B cell (primary cell): ENCODE measurements at places on chromosomes 6 and 20. TPM values are rescaled to one million over a fixed set of nuclear protein-coding genes. Genes with fewer than 3 reads are reported as not detected.

- peak; percentile 25 for DNase-seq
These were observed 56.0 kb downstream of the CTNNBL1 start for GRCh38 chr20:37749620-37750403.

GRCh38 chr6:129026601-129027000, 143.7 kb downstream of the LAMA2 start:
- no peak for DNase-seq

DNA sequence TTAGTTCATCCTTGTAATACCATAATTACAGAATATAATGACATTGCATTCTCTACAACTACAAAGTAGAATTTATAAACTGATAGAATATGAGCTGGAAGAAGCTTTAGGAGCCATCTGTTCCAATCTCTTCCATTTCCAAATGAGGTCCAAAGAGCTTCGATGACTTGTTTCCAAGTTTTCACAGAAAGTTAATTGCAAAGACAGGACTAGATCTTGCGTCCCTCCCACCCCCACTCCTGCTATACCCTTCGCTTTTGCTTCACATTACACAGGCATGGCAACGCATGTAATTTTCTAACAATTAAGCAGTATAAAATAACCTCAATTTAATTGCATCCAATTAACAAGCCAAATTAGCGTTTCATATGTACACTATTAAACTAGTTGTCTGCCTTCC, 7.0 kb downstream of the HIVEP2 start:
- DNase-seq: no peak

- DNase-seq: peak; percentile 84
These were observed 3.4 kb downstream of the LY86 start for GRCh38 chr6:6591778-6592465.

DNA sequence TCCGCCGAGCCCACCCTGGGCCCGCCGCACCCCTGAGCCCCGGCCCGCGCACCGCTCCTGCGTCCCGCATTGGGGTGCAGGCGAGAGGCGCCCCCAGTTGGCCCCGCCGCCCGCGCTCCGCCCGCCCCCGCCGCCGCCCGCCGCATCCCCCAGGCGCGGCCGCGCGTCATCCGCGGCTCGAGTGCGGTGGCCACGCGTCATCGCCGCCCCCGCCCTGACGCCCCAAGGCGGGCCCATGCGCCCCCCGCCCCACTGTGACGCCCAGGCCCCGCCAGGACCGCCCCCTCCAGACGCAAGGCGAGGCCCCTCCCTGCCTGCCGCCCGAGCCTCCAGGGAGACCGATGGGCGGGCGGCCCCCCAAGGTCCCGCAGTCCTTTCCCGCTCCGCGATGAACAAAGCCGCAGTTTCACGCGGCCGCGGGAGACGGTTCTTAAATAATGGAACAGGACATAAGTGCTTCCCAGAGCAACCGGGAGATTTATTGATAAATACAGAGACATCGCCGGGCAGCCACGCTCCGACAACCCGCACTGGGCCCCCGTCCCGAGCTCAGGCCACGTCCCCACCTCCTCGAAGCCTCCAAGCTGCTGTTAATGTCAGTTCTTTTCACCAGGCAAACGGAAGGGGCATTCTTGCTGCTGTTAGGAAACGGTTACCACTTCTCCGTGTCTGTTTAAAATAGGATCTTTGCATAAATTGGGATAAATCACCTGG, at the start of gene ANKRD60:
Gene ANKRD60, minus strand, starts transcription at position 170 of the 714 bp plus-strand sequence. Its CDS starts 0 bp downstream, at position 170.
- peak; percentile 77 for DNase-seq

GRCh38 chr6:22766979-22767378, 197.6 kb downstream of the HDGFL1 start:
- DNase-seq: no peak

DNA sequence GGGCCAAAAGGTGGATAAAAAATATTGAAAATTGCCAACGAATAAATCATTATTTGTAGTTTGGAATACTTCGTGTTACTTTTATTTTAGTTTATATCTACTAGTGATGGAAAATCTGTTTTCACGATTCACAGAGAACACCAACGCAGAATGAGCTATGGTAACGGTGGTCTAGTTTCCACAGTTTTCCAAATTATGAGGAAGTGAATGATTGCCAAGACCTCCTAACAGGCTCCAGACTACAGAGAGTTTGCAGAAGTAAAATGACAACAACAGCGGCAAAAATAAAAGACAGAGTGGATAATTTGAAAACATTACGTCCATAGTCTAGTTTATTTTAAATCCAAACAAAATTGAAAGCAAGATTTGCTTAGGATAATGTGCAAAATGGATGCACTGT, 57.0 kb upstream of the AIG1 start:
- DNase-seq: no peak

DNA sequence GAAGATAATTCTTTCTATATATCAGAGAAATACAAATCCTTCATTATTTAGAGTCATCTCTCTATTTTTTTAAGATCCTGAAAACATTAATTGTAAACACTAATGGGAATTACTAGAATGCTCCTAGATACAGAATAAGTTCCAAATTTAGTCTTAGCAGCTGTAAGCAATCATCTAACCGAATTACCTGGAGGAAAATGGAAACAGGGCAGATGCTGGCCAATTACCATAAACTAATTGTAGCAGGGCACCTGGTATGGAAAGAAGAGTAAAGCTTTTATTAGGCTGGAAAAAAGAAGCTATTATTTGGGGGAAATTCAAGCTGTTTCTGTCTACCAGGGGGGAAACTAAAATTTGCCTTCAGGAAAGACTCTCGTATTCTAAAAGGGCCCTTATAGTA, 257.5 kb downstream of the MMUT start:
- DNase-seq: no peak

GRCh38 chr6:132131758-132132157, 180.6 kb upstream of the CCN2 start:
- DNase-seq: peak; percentile 29

DNA sequence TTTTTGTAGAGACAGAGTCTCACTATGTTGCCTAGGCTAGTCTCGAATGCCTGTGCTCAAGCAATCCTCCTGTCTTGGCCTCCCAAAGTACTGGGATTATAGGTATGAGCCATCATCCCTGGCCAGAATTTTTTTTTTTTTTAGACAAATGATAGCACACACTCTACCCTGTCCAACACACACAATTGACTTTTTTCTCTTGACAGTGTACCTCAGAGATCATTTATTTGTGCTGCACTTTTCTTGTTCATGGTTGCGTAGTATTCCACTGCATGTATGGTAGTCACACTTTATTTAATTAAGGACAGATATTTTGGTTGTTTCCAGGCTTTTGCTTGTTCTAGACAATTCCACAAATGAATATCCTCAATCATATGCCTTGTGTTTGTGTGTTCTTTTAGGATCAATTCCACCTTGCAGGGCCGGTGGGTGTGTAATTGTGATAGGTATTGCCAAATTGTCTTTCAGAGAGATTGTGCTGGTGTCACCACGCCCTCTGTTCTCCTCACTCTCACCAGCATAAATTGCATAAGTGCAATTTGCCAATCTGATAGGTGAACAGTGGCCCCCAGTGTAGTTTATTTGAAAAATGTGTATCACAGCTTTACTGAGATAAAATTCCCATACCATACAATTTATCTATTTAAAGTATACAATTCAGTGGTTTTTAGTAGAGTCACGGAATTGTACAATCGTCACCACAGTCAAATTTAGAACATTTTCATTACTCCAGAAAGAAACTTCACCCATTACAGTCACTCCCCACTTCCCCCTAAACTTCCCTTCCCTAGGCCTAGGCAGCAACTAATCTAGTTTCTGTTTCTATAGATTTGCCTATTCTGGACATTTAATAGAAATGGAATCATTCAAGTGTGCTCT, 20.1 kb downstream of the SRC start:
- DNase-seq: peak; percentile 73

DNA sequence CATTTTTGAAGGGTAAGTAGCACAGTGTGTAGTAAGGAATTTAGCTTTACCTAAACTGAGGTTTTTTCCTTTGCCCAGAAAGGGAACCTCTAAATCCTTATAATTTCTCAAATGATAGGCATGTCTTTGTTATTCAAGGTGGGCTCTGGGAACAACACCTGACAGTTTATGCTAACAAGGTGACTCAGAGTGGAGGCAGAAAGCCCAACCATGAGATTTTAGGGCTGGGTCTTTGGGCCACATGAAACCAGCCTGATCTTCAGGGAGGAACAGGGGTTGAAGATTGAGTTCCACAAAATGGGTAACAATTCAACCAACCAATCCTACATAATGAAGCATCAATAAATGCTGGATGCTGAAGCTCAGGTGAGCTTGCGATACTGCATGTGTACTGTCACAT, 46.6 kb downstream of the PRSS35 start:
- no peak for DNase-seq

GRCh38 chr6:135658916-135659315, 161.4 kb upstream of the AHI1 start:
- no peak for DNase-seq

DNA sequence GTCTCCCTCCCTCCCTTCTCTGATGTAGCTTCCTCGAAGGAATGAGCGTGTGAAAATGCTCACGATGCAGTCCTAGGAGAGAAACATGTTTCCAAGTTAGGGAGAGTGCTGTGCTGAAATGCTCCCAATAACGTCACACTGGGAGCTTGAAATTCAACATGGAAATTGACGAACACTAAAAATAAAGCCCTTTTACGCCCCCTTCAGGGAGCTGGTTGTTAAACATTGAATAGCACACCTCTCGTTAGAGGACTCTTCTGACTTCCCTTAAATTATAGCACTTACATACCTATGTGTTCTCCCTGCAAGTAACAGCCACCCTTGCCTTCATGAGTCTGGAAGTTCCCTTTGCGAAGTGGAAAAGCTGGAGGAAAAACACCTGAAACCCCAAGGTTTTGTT, 88.6 kb downstream of the BFSP1 start:
- no peak for DNase-seq

DNA sequence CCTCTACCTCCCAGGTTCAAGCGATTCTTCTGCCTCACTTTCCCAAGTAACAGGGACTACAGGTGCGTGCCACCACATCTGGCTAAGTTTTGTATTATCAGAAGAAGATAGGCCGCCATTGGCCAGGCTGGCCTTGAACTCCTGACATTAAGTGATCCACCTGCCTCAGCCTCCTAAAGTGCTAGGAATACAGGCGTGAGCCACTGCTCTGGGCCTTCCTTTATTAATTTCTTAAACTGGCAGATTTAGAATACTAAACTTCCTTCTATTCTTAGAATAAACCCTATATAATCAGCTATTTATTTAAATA, 86.6 kb downstream of the HFE start:
- no peak for DNase-seq

DNA sequence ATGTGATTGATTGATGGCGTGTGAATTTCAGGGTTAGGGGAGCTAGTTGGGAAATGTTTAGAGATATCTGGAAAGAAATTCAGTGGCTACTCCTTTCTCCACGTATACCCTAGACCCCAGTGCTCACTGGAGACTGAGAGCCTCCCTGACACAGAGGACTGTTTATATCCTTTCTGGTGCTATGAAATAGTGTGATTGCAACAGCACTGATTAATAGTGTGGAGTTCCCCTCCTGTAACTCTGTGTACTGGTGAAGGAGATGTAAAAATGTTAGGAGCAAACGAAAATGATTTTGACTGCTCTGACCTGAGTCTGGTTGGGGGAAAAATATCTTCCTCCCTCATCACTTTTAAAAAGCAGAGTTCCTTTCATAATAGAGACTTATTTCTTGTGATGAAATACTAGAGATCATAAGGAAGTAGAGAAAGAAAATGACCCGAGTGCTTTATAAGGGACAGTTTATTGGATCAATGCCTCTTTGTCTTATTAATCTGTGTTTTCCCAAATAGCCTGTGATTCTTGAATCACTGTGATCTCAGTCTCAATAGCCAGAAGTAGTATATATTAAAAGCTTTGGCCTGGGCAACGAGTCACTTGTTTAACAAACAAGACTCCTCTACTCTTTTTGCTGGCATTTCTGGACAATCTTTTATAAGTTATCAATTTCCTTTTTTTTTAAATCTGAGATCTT, 92.3 kb downstream of the RNF182 start:
- no peak for DNase-seq

DNA sequence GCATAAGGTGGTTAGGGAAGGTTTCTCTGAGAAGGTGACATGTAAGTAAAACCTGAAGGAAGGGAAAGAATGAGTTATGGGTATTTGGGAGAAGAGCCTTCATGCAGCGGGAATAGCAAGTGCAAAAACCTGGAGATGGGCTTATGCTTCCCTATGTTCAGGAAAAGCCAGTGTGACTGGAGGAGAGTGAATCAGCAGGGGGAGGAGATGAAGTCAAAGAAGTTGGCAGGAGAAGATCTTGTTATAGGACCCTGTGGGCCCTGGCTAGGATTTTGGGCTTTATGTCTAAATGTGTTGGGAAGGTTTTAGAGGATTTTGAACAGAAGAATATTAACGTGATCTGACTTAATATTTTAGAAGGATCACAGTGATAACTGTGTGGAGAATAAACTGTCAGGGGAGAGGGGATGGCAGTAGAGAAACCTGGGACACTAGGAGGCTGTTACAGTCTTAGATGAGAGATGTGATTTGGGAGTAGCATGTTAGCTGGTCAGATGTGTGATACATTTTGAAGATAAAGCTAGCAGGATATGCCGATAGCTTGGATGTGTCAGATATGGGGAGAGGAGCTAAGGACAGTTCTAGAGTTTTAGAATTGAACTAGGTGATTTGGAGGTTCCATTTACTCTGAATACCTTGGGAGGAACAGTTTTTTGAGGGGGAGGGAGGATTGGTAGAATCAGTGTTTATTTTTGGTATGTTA, 41.0 kb downstream of the PHF3 start:
- DNase-seq: no peak

DNA sequence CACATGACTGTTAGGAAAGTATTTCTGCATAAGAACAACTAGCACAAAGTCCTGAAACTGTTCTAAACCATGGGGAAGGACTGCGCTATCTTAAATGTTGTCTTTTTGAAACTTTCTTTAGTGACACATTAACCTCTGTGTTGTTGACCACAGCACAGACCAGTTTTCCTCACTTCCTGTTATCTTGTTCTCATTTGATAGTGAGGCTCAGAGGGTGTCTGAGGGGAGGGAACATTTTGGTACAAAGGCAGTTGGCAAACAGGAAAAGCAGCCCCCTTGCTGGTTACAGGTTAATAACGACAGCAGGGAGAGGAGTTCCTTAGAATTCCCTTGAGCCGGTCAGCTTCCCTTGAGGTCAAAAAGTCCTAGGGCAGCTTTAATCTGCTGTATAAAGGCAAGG, 143.5 kb upstream of the BMP2 start:
- no peak for DNase-seq

GRCh38 chr20:4471221-4471620, 250.5 kb upstream of the PRND start:
- no peak for DNase-seq

GRCh38 chr6:45299096-45299581, 29.0 kb upstream of the RUNX2 start:
- DNase-seq: no peak

- peak; percentile 11 for DNase-seq
These were observed 28.8 kb upstream of the ZBP1 start for GRCh38 chr20:57648878-57649616.

Gene OPN5
- not detected in 2 replicates for total RNA-seq

Gene IBTK
- total RNA-seq: 27.7 and 28.3 TPM in 2 replicates

Gene CRIP3
- 25.8 and 27.9 TPM in 2 replicates for total RNA-seq

Gene TMEM63B
- total RNA-seq: 18.3 and 19.1 TPM in 2 replicates

Gene ABT1
- 28.6 and 29.8 TPM in 2 replicates for total RNA-seq

Gene POU5F1
- total RNA-seq: 0.76 and 0.83 TPM in 2 replicates

Gene TTLL9
- total RNA-seq: 0.74 and 1.2 TPM in 2 replicates

Gene DDO
- total RNA-seq: not detected in 2 replicates

Gene NR2E1
- total RNA-seq: not detected in 2 replicates
